CD4-positive, alpha-beta T cell (primary cell): ENCODE measurements at places on chromosomes 3 and 15.

GRCh38 chr3:98733053-98733811 lies 29.9 kb upstream of the ST3GAL6 start:
- H3K36me3 ChIP-seq = no peaks in the 10 kb centered on the region
- no peak overlapping the region for H3K27ac ChIP-seq
- H3K4me1 ChIP-seq = peaks cover 21% of the 10 kb centered on the region
- H3K27me3 ChIP-seq = peaks cover 49% of the 10 kb centered on the region
- DNase-seq = peak; percentile 4

DNA sequence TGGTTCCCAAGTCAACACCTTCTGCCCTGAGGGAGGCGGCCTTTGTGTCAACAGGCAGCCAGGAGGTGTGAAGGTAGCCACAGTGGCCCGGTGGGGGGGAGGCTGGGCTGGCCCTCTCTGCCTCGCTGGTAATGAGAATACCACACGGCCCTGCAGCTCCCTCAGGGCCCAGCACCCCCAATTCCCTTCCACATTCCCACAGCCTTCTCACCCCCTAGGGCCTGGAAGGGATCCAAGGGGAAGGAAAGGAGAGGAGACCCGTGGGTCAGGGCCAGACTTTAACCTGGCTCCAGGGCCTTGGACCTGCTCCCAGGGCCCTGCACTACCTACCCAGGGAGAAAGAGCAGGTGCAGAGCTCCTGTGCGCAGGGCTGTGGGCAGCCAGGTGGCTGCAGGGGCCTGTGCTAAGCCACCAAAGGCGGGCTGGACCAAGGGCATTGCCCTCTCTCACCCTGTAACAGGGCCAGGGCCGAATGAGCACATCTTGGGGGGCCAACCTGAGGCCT lies 8.7 kb upstream of the MESP2 start:
- no peaks in the 10 kb centered on the region for H3K36me3 ChIP-seq
- no peak overlapping the region for H3K4me3 ChIP-seq
- DNase-seq = no peak
- no peaks in the 10 kb centered on the region for H3K27me3 ChIP-seq
- no peak overlapping the region for H3K27ac ChIP-seq
- H3K4me1 ChIP-seq = no peaks in the 10 kb centered on the region

DNA sequence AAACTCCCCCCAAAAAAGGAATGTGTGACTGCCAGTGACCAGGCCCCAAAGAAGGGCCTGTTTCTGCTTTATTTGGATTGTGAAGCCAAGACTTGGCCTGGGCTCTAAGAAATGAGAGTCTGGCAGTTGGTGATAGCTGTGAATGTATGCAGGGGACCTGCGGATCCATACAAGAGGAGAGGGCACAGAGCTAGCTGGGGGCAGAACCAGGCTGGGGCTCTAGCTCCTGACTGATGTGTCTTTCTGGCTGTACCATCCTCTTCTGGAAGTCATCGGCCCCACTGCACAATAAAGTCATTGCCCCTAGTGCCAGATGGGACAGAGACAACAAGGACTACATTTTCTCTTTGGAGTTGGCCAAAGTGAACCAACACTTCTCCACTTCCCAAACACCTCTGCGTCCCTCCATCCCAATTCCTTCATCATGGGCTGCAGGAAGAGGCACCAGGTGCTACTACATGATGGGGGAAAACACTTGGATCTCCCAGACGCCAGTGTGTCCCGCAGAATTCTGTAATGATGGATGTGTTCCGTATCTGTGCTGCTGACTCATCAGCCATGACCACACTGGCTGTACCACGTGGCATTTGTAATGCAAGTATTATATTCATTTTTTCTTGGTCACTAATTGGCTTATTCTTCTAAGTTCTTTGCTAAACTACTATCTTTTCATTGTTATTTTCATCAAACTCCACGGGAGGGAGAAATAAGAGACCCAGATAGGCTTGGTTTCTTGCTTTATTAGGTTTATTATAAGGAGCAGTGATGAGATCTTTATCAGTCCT lies 1.7 kb upstream of the PLA2G4F start:
- H3K36me3 ChIP-seq = peaks cover 39% of the 10 kb centered on the region
- no peak overlapping the region for H3K27ac ChIP-seq
- DNase-seq = no peak

DNA sequence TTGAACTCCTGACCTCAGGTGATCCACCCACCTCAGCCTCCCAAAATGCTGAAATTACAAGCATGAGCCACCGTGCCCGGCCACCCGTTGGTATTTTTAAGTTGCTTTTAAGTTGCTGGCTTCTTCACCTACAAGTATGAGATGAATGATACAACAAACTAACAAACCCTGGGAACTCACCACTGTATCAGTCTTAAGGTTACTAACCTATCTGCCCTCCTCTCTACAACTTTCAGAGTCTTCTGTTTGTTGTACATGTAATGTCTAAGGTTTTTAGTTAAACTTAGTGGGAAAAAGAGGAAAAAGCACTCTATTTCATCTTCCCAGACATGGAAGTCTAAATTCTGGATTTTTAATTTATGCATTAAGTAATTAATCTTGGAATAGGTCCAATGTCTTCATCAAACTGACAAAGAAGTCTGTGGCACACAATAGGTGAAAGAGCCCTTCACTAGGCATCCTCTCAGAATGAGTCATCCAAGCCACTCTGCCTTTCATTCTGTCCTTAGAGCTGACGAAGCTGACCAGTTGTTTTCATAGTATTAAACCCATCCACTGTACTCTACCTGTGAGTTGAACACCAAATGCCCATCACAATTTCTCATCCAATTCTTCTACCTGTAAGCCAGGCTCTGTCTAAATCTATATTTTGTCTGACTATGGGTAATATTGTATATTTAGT lies 936.1 kb downstream of the TUSC7 start:
- DNase-seq = no peak
- H3K4me1 ChIP-seq = no peaks in the 10 kb centered on the region
- H3K36me3 ChIP-seq = no peaks in the 10 kb centered on the region
- no peak overlapping the region for H3K4me3 ChIP-seq
- no peaks in the 10 kb centered on the region for H3K27me3 ChIP-seq

GRCh38 chr3:141542989-141543388 lies 56.2 kb downstream of the RASA2 start:
- H3K27ac ChIP-seq = no peak overlapping the region
- no peak overlapping the region for H3K4me3 ChIP-seq
- H3K27me3 ChIP-seq = no peaks in the 10 kb centered on the region
- H3K4me1 ChIP-seq = no peaks in the 10 kb centered on the region
- DNase-seq = no peak

DNA sequence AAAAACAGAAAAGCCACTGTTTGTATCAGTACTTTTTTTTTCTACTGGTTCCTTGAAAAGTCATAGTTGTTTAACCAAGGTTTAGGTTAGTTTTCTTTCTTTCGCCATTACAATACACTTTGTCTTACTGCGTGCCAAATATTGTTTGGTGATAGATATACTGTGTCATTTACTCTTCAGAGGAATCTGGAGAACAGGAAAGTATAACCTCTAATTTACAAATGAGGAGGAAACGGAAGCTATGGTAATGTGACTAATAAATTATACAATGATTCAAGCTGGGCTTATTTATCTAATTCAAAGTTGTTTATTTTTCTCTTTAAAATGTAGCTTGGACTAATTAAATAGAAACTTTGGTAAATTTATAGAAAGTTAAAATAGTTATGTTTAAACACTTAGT lies 96.2 kb upstream of the ROBO2 start:
- no peak for DNase-seq
- H3K27me3 ChIP-seq = no peaks in the 10 kb centered on the region
- H3K36me3 ChIP-seq = no peaks in the 10 kb centered on the region
- H3K27ac ChIP-seq = no peak overlapping the region
- no peaks in the 10 kb centered on the region for H3K4me1 ChIP-seq

- no peaks in the 10 kb centered on the region for H3K27me3 ChIP-seq
- no peaks in the 10 kb centered on the region for H3K4me1 ChIP-seq
- H3K27ac ChIP-seq = no peak overlapping the region
- H3K4me3 ChIP-seq = no peak overlapping the region
- H3K36me3 ChIP-seq = no peaks in the 10 kb centered on the region
Measured at GRCh38 chr3:64518496-64518895, 169.3 kb downstream of the ADAMTS9 start.

- peak; percentile 26 for DNase-seq
- no peak overlapping the region for H3K27ac ChIP-seq
- no peaks in the 10 kb centered on the region for H3K36me3 ChIP-seq
- H3K27me3 ChIP-seq = no peaks in the 10 kb centered on the region
- H3K4me3 ChIP-seq = peak overlapping the region; percentile 43
- H3K4me1 ChIP-seq = peaks cover 27% of the 10 kb centered on the region
Measured at GRCh38 chr3:128922804-128923459, 43.5 kb downstream of the ACAD9 start.

- no peak overlapping the region for H3K27ac ChIP-seq
- H3K36me3 ChIP-seq = no peaks in the 10 kb centered on the region
- no peaks in the 10 kb centered on the region for H3K4me1 ChIP-seq
- H3K27me3 ChIP-seq = no peaks in the 10 kb centered on the region
- no peak overlapping the region for H3K4me3 ChIP-seq
Measured at GRCh38 chr15:49741712-49742111, 120.9 kb downstream of the DTWD1 start.

- no peaks in the 10 kb centered on the region for H3K4me1 ChIP-seq
- no peaks in the 10 kb centered on the region for H3K27me3 ChIP-seq
- no peak overlapping the region for H3K4me3 ChIP-seq
- H3K36me3 ChIP-seq = no peaks in the 10 kb centered on the region
- H3K27ac ChIP-seq = no peak overlapping the region
Measured at GRCh38 chr3:100042166-100042981, 71.9 kb downstream of the FILIP1L start.

DNA sequence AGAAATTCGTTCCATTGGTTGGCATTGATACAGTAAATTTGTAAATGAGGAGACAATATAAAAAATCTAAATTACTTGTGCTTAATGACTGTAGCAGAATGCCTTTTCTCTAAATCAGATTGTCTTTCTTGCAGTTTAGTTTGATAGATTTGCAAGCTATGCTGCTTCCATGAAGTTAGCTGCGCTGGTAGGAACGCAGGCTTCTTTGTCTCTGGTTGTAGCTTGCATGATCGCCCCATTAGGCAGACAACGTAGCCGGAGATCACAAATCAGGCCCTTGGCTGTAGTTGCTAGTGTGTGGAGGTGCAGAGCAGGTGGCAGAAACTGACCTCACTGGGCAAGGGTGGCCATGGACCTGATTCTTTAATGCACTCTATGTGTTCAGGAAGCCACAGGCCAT lies 6.1 kb downstream of the ZIC1 start:
- H3K4me3 ChIP-seq = no peak overlapping the region
- DNase-seq = no peak
- H3K27me3 ChIP-seq = peaks cover 69% of the 10 kb centered on the region
- H3K4me1 ChIP-seq = peaks cover 22% of the 10 kb centered on the region
- H3K27ac ChIP-seq = no peak overlapping the region

DNA sequence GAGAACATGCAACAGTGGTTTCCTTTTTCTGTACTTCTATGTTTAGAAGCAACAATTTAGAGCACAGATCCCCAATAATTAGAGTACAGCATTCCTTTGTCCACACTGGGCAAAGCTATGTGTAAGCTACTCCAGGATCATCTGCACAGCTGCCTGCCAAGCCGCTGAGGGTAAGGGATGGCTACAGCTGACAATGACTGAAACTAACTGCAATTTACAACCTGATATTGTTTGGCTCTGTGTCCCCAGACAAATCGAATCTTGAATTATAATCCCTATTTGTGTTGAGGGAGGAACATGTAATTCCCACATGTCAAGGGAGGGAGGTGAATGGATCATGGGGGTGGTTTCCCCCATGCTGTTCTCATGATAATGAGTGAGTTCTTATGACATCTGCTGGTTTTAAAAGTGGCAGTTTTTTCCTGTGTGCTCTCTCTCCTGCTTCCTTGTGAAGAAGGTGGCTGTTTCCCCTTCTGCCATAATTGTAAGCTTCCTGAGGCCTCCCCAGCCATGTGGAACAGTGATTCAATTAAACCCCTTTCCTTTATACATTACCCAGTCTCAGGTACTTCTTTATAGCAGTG lies 54.8 kb upstream of the TNFSF10 start:
- no peaks in the 10 kb centered on the region for H3K27me3 ChIP-seq
- H3K4me3 ChIP-seq = no peak overlapping the region
- H3K36me3 ChIP-seq = no peaks in the 10 kb centered on the region
- H3K27ac ChIP-seq = no peak overlapping the region
- no peak for DNase-seq
- H3K4me1 ChIP-seq = peaks cover 31% of the 10 kb centered on the region

- H3K27ac ChIP-seq = no peak overlapping the region
- H3K4me1 ChIP-seq = no peaks in the 10 kb centered on the region
- no peaks in the 10 kb centered on the region for H3K36me3 ChIP-seq
- no peaks in the 10 kb centered on the region for H3K27me3 ChIP-seq
- no peak overlapping the region for H3K4me3 ChIP-seq
- no peak for DNase-seq
Measured at GRCh38 chr3:58874795-58875194, 175.0 kb downstream of the CFAP20DC start.

DNA sequence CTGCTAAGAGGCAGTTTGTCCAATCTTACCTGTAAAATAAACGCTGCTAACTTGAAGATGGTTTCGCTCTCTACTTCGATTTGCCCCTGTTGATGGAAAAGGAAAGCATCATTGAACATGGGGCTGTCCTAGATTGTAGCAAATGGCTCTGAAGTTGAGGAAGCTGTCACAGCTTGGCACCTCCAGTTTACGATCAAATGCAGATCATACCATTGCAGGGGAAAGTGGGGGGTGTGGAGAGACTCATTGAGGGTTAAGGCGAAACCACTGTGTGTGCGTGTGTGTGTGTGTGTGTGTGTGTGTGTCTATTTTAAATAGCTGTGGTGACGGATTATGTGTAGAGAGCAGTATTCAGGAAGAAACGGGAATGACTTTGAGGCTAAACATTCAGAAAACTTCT lies 127.6 kb upstream of the LMOD3 start:
- H3K27ac ChIP-seq = no peak overlapping the region
- H3K27me3 ChIP-seq = no peaks in the 10 kb centered on the region
- H3K4me3 ChIP-seq = peak overlapping the region; percentile 44
- H3K4me1 ChIP-seq = no peaks in the 10 kb centered on the region
- peak; percentile 32 for DNase-seq

DNA sequence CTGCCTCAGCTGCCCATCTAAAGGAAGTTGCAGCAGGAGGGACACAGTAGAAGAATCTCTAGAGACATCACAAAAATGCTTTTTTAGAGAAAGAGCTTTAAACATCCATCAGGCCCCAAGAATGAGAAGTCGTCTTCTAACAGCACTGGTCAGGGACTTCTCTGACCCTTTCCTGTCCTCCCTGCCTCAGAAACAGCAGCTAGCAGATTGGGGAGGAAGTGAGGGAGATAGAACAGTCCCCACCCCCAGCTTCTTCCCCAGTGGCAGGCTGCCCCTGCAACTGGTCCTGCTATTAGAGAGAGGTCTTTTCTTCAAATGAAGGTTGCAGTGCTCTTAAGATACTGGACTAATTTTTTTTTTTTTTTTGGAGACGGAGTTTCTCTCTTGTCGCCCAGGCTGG lies 55.1 kb downstream of the PDE8A start:
- H3K36me3 ChIP-seq = no peaks in the 10 kb centered on the region
- no peak overlapping the region for H3K27ac ChIP-seq
- H3K4me1 ChIP-seq = peaks cover 7% of the 10 kb centered on the region
- no peak for DNase-seq
- no peaks in the 10 kb centered on the region for H3K27me3 ChIP-seq

- DNase-seq = no peak
- no peaks in the 10 kb centered on the region for H3K36me3 ChIP-seq
- H3K27ac ChIP-seq = no peak overlapping the region
Measured at GRCh38 chr3:25532431-25533162, 104.5 kb downstream of the RARB start.
